ENCODE measurements at places on chromosomes 4 and X. TPM values are rescaled to one million over a fixed set of nuclear protein-coding genes. Genes with fewer than 3 reads are reported as not detected.

Gene PABPC4L
- total RNA-seq = not detected

Gene FRG2
- total RNA-seq = not detected

Gene EGFL6
- total RNA-seq = 2.1 TPM

Gene SHROOM3
- not detected for total RNA-seq

Gene MAGEA4
- total RNA-seq = not detected

Gene YIPF7
- not detected for total RNA-seq

Gene ZNF518B
- 13.8 TPM for total RNA-seq

Gene SPANXC
- total RNA-seq = not detected

Gene IBSP
- not detected for total RNA-seq

Gene OFD1
- total RNA-seq = 34.5 TPM

Gene MUC7
- not detected for total RNA-seq

Gene DAPP1
- 11.7 TPM for total RNA-seq

Gene AKAP14
- not detected for total RNA-seq

Gene FAM156B
- 16.2 TPM for total RNA-seq

Gene TMEM128
- 20.6 TPM for total RNA-seq

Gene SPANXB1
- total RNA-seq = not detected

Gene TMPRSS11B
- not detected for total RNA-seq

Gene SSX2
- not detected for total RNA-seq

Gene PNMA6F
- not detected for total RNA-seq

Gene TEX11
- total RNA-seq = not detected

Gene GASK1B
- not detected for total RNA-seq

Gene TAB3
- total RNA-seq = 16.5 TPM

Gene TMEM31
- total RNA-seq = 0.52 TPM

Gene SMIM10
- 1.7 TPM for total RNA-seq

Gene MAGEB17
- total RNA-seq = not detected

Gene LUZP4
- not detected for total RNA-seq

Gene SPON2
- total RNA-seq = 10.5 TPM

Gene TRPC3
- total RNA-seq = 0.16 TPM

Gene CITED1
- not detected for total RNA-seq

Gene SYN1
- 0.74 TPM for total RNA-seq

Gene CSAG3
- total RNA-seq = not detected

Gene TRPC5OS
- total RNA-seq = not detected

Gene GRIA2
- total RNA-seq = not detected

Gene ETNPPL
- not detected for total RNA-seq

Gene TEC
- 4.2 TPM for total RNA-seq

Gene ADH4
- not detected for total RNA-seq

Gene BCORL1
- total RNA-seq = 7.1 TPM

Gene CXXC4
- not detected for total RNA-seq

Gene KLHL4
- not detected for total RNA-seq

Gene UGT2A1
- not detected for total RNA-seq

Gene PTTG2
- not detected for total RNA-seq

Gene FGA
- total RNA-seq = not detected

Gene MAOA
- 0.60 TPM for total RNA-seq

Gene RNF128
- not detected for total RNA-seq

Gene BRS3
- total RNA-seq = not detected

Gene ARR3
- not detected for total RNA-seq

Data from activated CD8-positive, alpha-beta T cell treated with anti-CD3 and anti-CD28 coated beads for 36 hours (primary cell).